ENCODE measurements at places on chromosomes 6 and 20.

- peak; percentile 17 for DNase-seq
Measured at GRCh38 chr20:11849270-11849915, 68.3 kb upstream of the BTBD3 start.

- DNase-seq = no peak
Measured at GRCh38 chr6:104860221-104860620, 502 bp upstream of the HACE1 start.

DNA sequence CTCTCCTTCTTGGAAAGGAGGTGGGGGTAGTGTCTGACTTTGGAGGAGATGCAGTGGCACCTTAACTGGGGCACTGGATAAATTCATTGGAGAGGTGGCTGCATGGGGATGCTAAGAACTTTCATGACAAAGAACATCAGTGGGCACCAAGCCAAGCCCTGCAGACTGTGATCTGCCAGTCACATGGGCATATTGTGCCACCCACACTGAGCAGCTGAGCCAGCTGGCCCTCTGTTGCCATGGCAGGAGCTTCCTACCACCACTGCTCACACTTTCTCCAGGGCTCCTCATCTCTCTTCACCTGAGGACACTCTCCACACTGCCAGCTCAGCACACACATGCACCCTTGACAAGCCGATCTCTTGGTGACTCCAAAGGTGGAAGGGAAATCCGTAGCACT lies 715.6 kb downstream of the QKI start:
- DNase-seq = no peak

DNA sequence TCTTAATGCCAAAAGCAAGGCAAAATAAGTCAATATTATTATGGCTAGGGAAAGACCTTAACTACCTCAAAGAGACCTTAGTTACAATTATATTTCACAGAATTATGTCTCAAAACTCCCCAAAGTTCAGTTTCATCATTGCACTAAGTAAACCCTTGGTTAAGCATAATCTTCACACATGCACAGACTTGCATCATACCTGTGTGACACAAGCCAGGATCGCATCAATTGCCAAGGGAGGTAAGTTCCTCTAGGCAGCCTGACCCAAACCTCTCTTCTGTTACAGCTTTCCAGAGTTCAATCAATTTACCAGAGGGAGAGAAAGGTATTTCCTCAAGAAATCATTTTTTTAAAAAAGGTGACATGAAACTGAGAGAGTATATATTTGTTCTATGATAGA lies 31.9 kb upstream of the PRSS35 start:
- DNase-seq = no peak

- no peak for DNase-seq
Measured at GRCh38 chr6:40630488-40630887, 43.3 kb upstream of the LRFN2 start.

DNA sequence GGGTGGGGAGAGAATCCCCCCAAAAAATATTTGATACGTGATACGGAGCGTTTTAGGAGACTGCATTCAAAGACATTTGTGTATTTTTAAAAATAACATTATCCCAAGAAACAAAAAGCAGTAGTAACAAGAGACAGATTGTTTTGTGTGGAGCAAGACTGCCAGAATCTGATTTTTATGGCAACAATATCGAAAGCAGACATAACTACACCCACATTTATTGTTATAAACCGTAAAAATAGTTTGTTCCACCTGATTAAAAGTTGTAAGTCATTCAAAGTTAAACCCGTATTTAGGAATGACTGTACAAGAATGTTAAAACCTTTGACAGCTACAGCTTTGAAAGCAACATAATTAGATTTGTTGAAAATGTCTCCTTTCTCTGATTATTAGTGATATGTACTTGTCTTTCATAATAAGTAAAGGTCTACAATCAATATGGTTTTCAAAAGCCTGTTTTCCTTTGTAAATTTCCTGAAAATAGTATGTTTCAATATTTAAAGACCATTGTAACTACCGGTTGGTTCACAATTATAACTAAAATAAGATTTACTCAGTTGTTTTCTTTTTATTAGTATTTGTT lies 2.7 kb downstream of the EYA4 start:
- no peak for DNase-seq

DNA sequence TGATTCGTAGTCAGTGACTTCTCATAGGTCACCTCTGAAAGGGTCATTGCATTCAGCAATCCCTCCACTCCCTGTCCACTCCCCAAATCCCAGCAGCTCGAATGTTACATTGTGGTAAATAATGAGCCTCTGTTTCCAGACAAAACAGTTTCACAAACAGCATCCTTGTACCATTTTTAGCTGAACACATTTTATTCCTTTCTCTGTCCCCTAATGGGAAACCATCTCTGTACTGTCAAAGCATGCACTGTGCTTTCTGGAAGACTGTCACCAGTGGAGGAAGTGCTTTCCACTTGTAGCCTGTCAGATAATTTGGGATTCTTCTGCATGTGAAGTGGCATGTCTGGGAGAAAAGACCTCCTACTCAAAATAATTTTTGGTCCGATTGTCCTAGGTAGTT lies 82.0 kb downstream of the SLC35F1 start:
- no peak for DNase-seq

GRCh38 chr6:34035161-34035560 lies 110.7 kb downstream of the GRM4 start:
- no peak for DNase-seq

- DNase-seq = no peak
Measured at GRCh38 chr20:32045999-32046398, 6.0 kb upstream of the HCK start.

DNA sequence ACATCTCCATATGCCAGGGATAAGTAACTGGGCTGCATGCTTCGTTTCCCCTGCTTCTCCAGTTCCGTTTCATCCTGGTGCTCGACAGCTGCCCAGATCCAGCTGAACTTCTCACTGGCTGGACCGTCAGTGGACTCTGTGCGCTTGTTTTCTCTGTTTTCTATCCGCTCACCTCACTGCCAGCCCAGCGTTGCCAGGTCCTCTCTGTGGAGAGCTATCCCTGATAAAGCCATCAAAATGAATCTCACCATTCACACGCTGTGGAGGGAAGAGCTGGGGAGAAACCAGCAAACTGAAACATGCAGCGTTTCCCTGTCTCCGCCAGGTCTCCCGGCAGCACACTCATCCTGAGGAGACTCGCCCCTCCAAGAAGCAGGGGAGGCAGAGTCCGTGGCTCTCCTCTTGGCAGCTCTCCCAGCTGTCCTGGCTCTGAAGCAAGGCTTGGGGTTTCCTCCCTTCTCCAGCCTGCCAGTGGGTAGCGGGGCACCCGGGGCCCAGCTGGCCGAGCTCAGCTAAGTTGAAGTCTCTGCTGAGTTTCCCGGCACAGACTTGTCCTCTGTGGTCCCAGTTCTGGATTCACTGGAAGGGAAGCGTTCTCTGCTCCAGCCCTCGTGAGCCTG lies 160.9 kb downstream of the DTNBP1 start:
- no peak for DNase-seq

GRCh38 chr20:17438436-17439039 lies 92.6 kb downstream of the BFSP1 start:
- no peak for DNase-seq

- DNase-seq = no peak
Measured at GRCh38 chr6:38640216-38640909, 634 bp upstream of the BTBD9 start.

DNA sequence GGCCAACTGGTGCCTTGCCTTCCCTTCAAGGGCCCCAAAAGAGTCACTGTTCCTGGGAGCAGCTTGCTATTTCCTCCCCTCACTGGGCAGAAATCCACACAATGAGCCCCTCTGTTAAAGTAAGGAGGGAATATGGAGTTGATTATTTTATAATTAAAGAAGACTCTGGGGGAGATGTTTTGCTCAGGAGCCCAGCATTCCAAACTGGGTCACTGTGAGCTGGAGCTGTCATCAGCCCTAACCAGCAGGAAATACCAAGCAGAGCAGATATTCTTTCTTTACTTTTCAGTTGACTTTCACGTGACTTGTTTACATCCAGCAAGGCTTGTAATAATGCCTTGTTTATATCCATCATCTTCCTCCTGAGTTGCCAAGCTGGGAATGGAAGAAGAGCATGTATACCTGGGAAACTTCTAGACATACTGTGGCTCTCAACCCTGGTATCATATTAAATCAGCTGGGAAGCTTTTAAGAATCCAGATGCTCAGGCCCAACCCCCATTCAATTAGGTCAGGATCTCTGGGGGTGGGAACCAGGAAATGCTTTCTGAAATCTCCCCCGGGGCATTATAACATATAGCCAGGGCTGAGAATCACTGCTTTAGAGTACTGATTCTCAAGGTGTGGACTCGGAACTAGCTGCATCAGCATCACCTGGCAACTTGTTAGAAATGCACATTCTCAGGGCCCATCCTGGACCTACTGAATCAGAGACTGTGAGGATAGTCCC lies 175.6 kb upstream of the MYLIP start:
- no peak for DNase-seq

DNA sequence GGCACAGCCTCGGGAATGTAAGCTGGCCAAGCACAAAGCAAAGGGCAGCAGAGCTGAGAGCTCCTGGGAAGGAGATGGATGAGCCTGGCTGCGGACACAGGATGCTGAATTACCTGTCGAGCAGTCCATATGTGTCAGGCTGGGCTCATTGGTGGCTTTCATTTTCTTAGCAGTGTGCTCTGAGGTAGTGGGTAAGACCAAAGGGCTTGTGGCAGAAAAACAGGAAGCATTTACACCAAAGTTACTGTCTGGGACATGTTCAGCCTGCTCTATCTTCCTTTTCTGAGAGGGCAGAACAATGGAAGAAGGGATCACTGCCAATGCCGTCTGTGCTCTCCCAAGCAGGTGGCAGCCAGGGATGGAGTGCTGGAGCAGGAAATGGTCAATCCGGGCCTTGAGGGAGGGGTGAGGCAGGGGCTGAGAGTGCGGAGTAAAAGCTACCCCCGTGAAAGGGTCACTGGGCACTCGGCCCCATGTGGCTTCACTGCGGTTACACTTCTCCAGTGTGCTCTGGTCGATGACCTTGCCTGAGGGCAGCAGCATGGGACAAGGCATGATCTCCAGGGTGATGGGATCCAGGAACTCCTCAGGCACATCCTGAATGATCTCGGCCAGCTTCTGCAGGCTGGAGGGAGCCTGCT lies 36.9 kb upstream of the AVP start:
- no peak for DNase-seq

DNA sequence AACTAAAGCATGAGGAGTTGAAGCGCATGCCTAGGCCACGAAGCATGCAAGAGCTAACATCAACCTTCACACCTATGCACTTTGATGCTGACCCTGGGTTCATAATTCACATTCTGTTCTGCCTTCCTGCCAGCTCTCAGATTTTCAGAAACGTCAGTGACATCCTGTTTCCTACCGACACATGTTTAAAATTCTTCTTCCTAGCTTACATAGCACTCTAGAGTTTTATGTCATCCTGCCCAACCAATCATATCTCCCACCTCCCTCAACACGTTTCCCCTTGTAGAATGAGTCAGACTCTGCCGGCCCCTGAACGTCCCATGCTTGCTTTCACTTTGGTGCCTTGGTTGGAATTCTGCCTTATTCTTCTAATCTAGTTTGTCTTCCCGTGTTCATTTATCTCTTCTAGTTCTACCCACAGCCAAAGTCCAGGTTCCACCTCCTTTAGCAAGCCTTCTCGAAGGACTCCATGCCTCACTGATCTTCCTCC lies 97.2 kb upstream of the MAP7 start:
- peak; percentile 41 for DNase-seq

GRCh38 chr20:19794941-19795340 lies 36.9 kb downstream of the RIN2 start:
- no peak for DNase-seq

DNA sequence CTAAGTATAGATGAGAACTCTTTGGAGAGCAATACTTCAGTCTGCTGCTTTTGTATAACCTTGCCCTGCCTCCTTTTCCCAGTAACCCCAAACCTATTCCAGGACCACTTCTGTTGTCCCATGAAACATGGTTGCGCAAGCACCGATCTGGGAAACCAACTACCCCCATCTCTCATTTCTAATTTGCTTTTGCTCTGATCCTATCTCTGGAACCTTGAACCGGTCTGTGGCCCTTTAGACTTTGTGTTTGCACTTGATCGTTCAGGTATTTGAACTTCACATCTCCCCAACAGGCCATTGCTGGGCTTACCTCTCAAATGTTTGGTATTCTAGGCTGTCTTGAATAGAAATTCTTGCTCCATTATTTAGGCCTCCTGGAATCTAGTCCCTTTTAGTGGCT lies 25.0 kb downstream of the L3MBTL3 start:
- DNase-seq = no peak

DNA sequence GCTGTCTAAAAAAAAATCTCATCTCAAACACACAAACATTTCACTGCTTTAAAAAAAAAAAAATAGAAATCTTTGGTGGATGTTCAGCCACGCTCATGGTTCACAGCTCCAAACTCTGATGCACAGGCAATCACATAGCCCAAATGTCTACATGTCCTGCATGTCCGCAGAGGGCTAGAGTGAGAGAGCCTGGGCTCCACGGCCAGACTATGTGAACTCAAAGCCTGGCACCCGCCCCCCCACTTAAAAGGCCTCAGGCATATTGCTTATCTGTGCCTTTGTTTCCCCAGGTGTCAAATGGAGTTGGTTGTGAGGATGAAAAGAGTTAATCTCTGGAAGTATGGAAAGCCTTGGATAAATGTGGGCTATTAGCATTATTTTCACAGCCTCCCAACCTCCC lies 10.5 kb upstream of the PTGIS start:
- DNase-seq = no peak

- DNase-seq = no peak
Measured at GRCh38 chr20:10432079-10432478, 1.9 kb downstream of the MKKS start.

- no peak for DNase-seq
Measured at GRCh38 chr20:46751856-46752255, 42.4 kb downstream of the SLC2A10 start.

DNA sequence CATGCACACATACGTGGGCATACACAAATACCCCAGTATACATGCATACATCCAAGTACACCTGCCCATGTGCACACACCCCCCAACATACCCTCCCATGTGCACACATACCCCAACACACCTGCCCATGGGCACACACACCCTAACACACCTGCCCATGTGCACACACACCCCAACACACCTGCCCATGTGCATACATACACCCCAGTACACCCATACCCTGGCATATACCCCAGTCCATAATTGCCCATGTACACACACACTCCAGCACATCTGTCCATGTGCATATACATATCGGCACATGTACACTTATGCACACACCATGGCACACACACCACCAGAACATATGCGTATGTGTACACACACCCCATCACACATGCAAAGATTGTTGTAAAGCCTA lies 475.2 kb downstream of the PREX1 start:
- no peak for DNase-seq

- DNase-seq = no peak
Measured at GRCh38 chr20:15760001-15760621, 813.1 kb downstream of the KIF16B start.

GRCh38 chr6:124757560-124757959 lies 204.7 kb upstream of the RNF217 start:
- no peak for DNase-seq

- no peak for DNase-seq
Measured at GRCh38 chr20:57375652-57376230, 15.5 kb upstream of the RBM38 start.
